ENCODE measurements at places on chromosomes 16 and 17. TPM values are rescaled to one million over a fixed set of nuclear protein-coding genes. Genes with fewer than 3 reads are reported as not detected.

Gene KRT12
- total RNA-seq: 0.43 TPM

Gene ZNF287
- 5.3 TPM for total RNA-seq

Gene IGF2BP1
- 30.6 TPM for total RNA-seq

Gene PRSS21
- not detected for total RNA-seq

Gene KRT17
- total RNA-seq: 0.66 TPM

Gene TRPV3
- 5.5 TPM for total RNA-seq

Gene IL34
- 6.1 TPM for total RNA-seq

Gene TP53TG3B
- total RNA-seq: not detected

Gene GGNBP2
- 67.6 TPM for total RNA-seq

Gene HSD17B1
- total RNA-seq: 8.4 TPM

Gene NPIPA2
- 0.44 TPM for total RNA-seq

Gene TEX14
- not detected for total RNA-seq

Gene ADAP2
- 3.1 TPM for total RNA-seq

Gene MTMR4
- total RNA-seq: 59.4 TPM

Gene ABCC12
- not detected for total RNA-seq

Gene TSPOAP1
- total RNA-seq: not detected

Gene GP1BA
- total RNA-seq: under 0.01 TPM

Gene HEATR9
- total RNA-seq: not detected

Gene C17orf113
- under 0.01 TPM for total RNA-seq

Gene PEMT
- total RNA-seq: 29.3 TPM

Gene KRTAP3-1
- total RNA-seq: not detected

Gene PIK3R5
- total RNA-seq: not detected

Gene KRT39
- total RNA-seq: 0.43 TPM

Gene SLC13A2
- not detected for total RNA-seq
